ENCODE measurements at places on chromosomes 5 and 9.

GRCh38 chr5:8394965-8395364 lies 526.0 kb downstream of the MTRR start:
- H3K27ac ChIP-seq: no peak overlapping the region
- no peak overlapping the region for H3K4me3 ChIP-seq
- H3K36me3 ChIP-seq: no peaks in the 10 kb centered on the region
- H3K27me3 ChIP-seq: peaks cover 3% of the 10 kb centered on the region
- no peaks in the 10 kb centered on the region for H3K4me1 ChIP-seq

DNA sequence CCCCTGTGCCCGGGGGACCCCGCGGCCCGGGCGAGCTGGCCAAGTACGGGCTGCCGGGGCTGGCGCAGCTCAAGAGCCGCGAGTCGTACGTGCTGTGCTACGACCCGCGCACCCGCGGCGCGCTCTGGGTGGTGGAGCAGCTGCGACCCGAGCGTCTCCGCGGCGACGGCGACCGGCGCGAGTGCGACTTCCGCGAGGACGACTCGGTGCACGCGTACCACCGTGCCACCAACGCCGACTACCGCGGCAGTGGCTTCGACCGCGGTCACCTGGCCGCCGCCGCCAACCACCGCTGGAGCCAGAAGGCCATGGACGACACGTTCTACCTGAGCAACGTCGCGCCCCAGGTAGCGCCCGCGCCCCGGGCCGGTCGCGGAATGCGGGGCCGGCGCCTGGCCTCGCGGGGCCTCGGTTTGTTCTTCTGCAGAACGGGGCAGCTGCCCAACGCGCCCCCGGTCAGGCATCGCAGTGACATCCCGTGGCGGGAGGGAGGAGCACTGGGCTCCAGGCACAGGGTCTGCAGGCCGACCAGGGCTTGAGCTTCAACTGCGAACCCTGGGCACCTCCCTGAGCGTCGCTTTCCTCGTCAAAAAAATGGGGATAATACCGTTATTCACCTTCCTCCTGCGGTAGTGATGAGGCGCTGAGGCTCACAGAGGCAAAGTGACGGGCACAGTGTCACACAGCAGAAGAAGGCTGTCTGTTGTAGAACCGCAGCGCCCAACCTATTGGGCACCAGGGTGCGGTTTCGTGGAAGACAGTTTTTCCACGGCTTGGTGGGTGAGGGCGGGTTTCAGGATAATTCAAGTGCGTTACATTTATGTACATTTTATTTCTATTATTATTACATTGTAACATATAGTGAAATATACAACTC lies 777 bp downstream of the ENDOG start:
- peak overlapping the region; percentile 68 for H3K4me3 ChIP-seq
- H3K4me1 ChIP-seq: peaks cover 7% of the 10 kb centered on the region
- H3K36me3 ChIP-seq: peaks cover 21% of the 10 kb centered on the region

- ATAC-seq: no peak
- no peaks in the 10 kb centered on the region for H3K36me3 ChIP-seq
- H3K4me1 ChIP-seq: no peaks in the 10 kb centered on the region
- no peak overlapping the region for H3K4me3 ChIP-seq
- no peak overlapping the region for H3K27ac ChIP-seq
Measured at GRCh38 chr5:99063737-99064136, 134.9 kb upstream of the CHD1 start.

- peak overlapping the region; percentile 16 for H3K4me3 ChIP-seq
- H3K27ac ChIP-seq: peak overlapping the region; percentile 23
- peaks cover 7% of the 10 kb centered on the region for H3K4me1 ChIP-seq
- ATAC-seq: peak; percentile 100
Measured at GRCh38 chr9:7756088-7756487, 43.5 kb downstream of the DMAC1 start.

DNA sequence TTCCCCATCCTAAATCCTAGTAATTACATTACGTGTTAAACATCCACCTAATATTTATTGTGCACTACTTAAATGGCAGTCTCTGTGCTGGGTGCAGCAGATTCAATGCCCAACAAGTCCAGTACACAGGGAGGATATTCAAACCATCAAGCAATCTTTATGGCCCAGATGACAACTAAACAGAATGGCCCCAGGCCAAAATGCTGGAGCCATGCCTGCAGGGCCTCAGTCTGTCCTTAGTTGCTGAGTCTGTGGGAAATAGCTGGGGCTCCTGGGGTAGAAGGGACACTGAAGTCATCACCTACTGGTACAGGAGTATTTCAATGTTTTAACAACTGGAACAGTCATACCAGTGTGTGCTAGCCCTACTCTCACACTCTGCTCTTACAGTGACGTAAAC lies 153.5 kb downstream of the ZNF608 start:
- H3K4me1 ChIP-seq: no peaks in the 10 kb centered on the region
- H3K27me3 ChIP-seq: peaks cover 8% of the 10 kb centered on the region
- H3K27ac ChIP-seq: no peak overlapping the region
- no peak for ATAC-seq
- no peaks in the 10 kb centered on the region for H3K36me3 ChIP-seq
- no peak overlapping the region for H3K4me3 ChIP-seq

DNA sequence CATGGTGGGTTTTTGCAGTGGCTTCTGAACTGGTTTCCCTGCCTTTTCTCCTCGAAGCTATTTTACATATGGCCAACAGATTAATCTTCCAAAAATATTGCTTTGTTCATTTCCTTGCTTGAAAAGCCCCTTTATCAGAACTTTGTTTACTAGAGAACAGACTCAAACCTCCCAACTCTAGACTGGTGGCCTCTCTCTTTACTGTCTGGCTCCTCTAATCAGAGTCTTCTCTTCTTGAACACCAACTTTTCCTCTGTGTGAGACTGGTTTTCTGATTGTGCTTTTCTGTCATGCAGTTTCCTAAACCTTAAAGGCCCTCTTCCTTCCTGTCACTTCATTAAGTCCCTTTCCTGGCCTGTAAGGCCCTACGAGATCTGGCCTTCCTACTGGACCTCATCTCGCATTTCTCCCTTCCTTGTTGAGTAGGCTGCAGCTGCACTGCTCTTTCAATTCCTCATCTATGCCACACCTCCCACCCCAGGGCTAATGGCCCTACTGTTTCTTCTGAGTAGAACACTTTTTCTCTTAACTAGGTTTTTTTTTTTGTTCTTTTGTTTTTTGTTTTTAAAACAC lies 5.7 kb downstream of the C9orf43 start:
- H3K27me3 ChIP-seq: no peaks in the 10 kb centered on the region
- H3K27ac ChIP-seq: no peak overlapping the region
- no peak for ATAC-seq
- no peak overlapping the region for H3K4me3 ChIP-seq
- H3K4me1 ChIP-seq: no peaks in the 10 kb centered on the region
- no peaks in the 10 kb centered on the region for H3K36me3 ChIP-seq

GRCh38 chr5:74296685-74297408 lies 343.7 kb downstream of the ENC1 start:
- no peak overlapping the region for H3K4me3 ChIP-seq
- H3K4me1 ChIP-seq: no peaks in the 10 kb centered on the region
- H3K27ac ChIP-seq: no peak overlapping the region
- no peak for ATAC-seq
- peaks cover 6% of the 10 kb centered on the region for H3K27me3 ChIP-seq
- no peaks in the 10 kb centered on the region for H3K36me3 ChIP-seq

GRCh38 chr5:173880306-173880985 lies 7.7 kb upstream of the CPEB4 start:
- no peaks in the 10 kb centered on the region for H3K36me3 ChIP-seq
- no peaks in the 10 kb centered on the region for H3K27me3 ChIP-seq
- ATAC-seq: no peak
- peaks cover 21% of the 10 kb centered on the region for H3K4me1 ChIP-seq

GRCh38 chr9:128846680-128847030 lies 17.1 kb upstream of the SPOUT1 start:
- peaks cover 30% of the 10 kb centered on the region for H3K36me3 ChIP-seq
- no peak overlapping the region for H3K4me3 ChIP-seq
- no peaks in the 10 kb centered on the region for H3K27me3 ChIP-seq
- ATAC-seq: no peak
- H3K4me1 ChIP-seq: no peaks in the 10 kb centered on the region

GRCh38 chr9:93011114-93011513 lies 47.4 kb upstream of the SUSD3 start:
- no peaks in the 10 kb centered on the region for H3K4me1 ChIP-seq
- H3K36me3 ChIP-seq: peaks cover 98% of the 10 kb centered on the region
- H3K27me3 ChIP-seq: no peaks in the 10 kb centered on the region
- ATAC-seq: no peak

DNA sequence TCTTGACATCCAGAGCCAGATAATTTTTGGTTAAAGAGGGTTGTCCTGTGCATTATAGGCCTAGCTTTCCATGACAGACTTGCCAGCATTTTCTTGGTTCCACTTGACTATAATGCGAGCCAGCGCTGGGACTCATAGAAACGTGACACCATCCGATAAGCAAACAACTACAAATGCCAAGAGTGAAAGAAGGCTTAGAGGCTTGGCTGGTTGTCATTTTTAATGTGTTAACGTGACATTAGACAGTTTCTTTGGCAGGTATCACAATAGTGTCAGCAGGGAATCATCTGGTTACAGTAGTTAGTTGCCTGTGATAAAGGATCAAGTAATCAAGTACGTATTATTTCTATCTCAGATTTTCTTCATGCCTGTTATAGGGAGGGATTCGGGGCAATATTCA lies 20.0 kb upstream of the LIFR start:
- no peaks in the 10 kb centered on the region for H3K36me3 ChIP-seq
- no peak overlapping the region for H3K4me3 ChIP-seq
- peaks cover 26% of the 10 kb centered on the region for H3K27me3 ChIP-seq
- ATAC-seq: no peak
- H3K27ac ChIP-seq: no peak overlapping the region

GRCh38 chr9:4106760-4107143 lies 193.1 kb downstream of the GLIS3 start:
- ATAC-seq: no peak
- no peak overlapping the region for H3K4me3 ChIP-seq
- H3K27me3 ChIP-seq: peaks cover 8% of the 10 kb centered on the region
- no peaks in the 10 kb centered on the region for H3K4me1 ChIP-seq
- no peaks in the 10 kb centered on the region for H3K36me3 ChIP-seq

DNA sequence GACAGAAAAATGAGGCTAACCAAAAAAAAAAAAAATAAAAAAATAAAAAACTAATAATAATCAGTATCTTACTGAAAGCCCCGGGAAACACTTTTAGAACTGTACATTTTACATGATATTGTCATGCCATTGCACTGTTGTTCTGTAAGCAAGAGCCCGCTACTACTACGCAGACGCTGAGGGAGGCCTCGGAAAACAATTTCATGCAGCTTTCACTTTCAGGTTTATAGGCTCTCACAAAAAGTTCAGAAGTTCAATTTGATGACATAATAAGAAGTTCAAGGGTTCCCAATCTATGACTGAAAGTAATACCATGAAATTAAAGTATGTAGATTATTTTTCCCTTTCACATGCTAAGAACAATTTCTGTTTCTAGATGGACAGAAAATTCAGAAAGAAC lies 318.3 kb upstream of the ITGA1 start:
- no peaks in the 10 kb centered on the region for H3K27me3 ChIP-seq
- H3K4me1 ChIP-seq: no peaks in the 10 kb centered on the region
- peak; percentile 58 for ATAC-seq
- peak overlapping the region; percentile 50 for H3K4me3 ChIP-seq
- no peak overlapping the region for H3K27ac ChIP-seq

- H3K27me3 ChIP-seq: no peaks in the 10 kb centered on the region
- no peak for ATAC-seq
- no peaks in the 10 kb centered on the region for H3K36me3 ChIP-seq
- no peak overlapping the region for H3K4me3 ChIP-seq
Measured at GRCh38 chr5:93220431-93220830, 360.6 kb downstream of the NR2F1-AS1 start.

GRCh38 chr5:27240791-27241190 lies 202.4 kb upstream of the CDH9 start:
- no peak overlapping the region for H3K4me3 ChIP-seq
- H3K27ac ChIP-seq: no peak overlapping the region
- no peak for ATAC-seq
- no peaks in the 10 kb centered on the region for H3K27me3 ChIP-seq
- H3K4me1 ChIP-seq: no peaks in the 10 kb centered on the region

DNA sequence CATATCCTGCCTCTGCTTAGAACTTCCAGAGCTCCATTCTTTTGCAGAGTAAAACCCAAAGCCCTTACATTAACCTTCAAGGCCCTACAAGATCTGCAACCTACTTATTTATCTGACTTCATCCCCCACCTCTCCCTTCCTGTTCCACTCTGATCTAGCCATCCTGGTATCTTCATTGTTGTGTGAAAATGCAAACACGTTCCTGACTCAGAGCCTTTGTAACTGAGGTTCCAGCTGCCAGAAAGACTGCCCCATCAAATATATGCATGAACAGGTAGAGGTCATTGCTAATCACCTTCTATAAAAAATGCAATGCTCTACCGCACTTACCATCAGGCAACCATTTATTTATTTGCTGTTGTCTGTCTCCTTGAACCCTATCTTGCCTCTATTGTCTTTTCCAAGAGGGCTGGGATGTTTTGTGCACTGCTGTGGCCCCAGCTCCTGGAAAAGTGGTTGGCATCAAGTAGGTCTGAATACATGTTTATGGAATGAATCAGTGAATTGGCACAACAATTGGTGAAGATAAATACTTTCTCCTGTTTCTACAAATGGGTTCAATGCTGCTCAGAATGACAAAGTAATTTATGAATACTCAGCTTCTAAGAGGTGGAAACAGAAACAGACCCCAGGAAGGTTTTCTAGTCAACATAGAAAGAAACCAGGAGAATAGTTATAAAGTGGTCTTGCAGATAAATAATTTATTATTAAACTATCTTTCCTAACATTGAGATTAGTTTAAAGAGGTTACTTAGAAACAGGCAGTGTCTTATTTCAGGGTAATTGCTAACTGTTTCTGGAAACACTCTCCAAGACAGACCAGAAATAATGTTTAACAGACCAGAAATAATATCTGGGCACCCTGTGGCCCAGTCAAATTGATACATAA lies 230.6 kb upstream of the CD180 start:
- ATAC-seq: no peak
- no peak overlapping the region for H3K4me3 ChIP-seq
- no peak overlapping the region for H3K27ac ChIP-seq
- no peaks in the 10 kb centered on the region for H3K27me3 ChIP-seq
- no peaks in the 10 kb centered on the region for H3K36me3 ChIP-seq

DNA sequence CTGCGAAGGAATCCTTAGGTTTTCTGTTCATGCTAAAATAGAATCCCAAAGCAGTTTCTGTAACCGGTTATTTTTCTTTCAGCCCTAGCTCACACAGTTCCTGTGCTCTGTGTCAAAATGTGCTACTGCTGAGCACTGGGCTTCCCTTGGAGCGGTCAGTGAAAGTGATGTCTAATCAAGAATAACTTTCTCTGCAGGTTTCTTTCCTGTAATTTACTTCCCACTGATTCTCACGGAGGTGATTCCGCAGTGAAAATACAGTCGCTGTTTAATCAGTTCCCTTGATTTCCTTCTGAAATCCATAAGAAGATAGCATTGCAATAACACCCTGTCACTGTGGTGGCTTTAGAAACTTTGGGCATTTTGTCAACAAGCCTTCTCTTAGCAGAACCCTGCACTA lies 112.0 kb upstream of the ISL1 start:
- no peak overlapping the region for H3K4me3 ChIP-seq
- H3K36me3 ChIP-seq: no peaks in the 10 kb centered on the region
- H3K27ac ChIP-seq: no peak overlapping the region
- no peak for ATAC-seq
- H3K4me1 ChIP-seq: no peaks in the 10 kb centered on the region

Measured in activated T-helper 17 cell treated with anti-CD3 and anti-CD28 coated beads, Interleukin-2, amount 50 U/mL, for 72 hours (primary cell).